ENCODE measurements at places on chromosomes 3 and 15.

GRCh38 chr3:107663266-107663665, 140.5 kb downstream of the BBX start:
- DNase-seq: no peak

GRCh38 chr3:167487556-167487955, 13.7 kb upstream of the SERPINI2 start:
- no peak for DNase-seq

GRCh38 chr3:32837789-32838188, 20.0 kb downstream of the TRIM71 start:
- no peak for DNase-seq

DNA sequence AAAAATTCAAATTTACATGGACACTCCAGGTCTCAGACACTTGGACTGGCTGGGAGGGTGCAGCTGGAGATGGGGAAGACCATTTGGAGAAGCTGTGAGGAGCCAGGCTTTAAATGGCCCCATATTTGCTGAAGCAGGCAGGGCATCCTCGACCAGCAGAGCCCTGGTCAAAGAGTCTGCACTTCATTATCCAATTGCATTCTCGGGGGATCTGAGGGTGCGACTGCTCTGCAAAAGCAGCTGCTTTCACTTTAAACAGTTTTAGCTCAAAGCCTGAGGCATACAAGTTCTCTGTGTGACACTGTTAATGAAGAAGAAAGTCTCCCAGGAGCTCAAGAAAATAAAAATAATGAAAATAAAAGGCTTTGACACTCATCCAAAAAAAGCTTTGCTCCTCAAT, 98.0 kb upstream of the SLC25A36 start:
- DNase-seq: no peak

GRCh38 chr3:172814738-172815137, 64.2 kb downstream of the ECT2 start:
- no peak for DNase-seq

DNA sequence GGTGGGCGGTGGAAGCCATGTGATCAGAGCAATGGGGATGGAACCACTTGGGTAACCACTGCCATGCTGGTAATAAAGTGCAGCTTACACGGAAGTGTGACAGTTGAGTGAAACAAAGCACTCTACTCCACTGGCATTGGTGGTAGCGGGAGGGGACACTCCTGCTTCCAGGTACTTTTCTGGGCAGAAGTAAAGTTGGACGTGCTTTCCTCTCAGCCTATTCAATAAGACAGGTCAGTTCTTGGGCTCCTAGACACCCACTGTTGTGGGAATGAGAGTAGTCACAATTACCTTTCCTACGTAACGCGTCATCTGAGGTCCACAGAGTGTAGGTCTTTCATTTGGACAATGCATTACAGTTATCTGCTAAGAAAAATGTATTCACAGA, 51.7 kb upstream of the CHD2 start:
- DNase-seq: no peak

- DNase-seq: no peak
These were observed 114.1 kb upstream of the CDIN1 start for GRCh38 chr15:36465304-36465703.

GRCh38 chr3:177525987-177526712, 328.9 kb upstream of the TBL1XR1 start:
- DNase-seq: no peak

- no peak for DNase-seq
These were observed 10.8 kb upstream of the RARRES1 start for GRCh38 chr3:158742871-158743663.

DNA sequence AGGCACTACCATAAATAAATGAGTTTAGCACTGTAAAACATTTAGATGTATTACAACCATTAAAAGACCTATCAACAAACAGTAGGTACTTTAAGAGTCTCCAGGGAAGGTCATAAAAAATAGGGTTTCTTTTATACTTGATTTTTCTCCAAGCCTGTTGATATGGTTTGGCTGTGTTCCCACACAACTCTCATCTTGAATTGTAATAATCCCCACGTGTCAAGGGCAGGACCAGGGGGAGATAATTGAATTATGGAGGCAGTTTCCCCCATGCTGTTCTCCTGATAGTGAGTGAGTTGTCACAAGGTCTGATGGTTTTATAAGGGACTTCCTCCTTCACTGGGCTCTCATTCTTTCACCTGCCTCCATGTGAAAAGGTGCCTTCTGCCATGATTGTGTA, 468.9 kb upstream of the UBE2E2 start:
- no peak for DNase-seq

DNA sequence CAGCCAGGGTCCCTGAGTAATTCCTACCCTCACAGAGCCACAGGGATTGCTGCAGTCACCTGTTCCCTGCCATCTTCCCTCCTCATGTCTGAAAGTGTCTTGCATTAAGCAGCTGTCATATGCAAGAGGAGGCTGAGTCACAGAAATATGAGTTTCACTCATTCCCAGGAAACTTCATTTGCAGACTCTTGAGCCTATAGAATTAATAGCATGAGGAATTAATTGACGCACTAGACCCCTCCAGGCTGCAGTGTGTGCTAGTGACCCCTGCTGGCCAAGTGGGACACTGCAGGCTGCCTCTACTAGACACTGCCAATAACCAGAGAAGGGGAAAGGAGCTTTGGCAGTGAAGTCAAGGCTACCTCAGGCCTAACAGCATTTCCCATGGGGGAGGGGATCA, 50.6 kb upstream of the SLC6A1 start:
- DNase-seq: peak; percentile 21

DNA sequence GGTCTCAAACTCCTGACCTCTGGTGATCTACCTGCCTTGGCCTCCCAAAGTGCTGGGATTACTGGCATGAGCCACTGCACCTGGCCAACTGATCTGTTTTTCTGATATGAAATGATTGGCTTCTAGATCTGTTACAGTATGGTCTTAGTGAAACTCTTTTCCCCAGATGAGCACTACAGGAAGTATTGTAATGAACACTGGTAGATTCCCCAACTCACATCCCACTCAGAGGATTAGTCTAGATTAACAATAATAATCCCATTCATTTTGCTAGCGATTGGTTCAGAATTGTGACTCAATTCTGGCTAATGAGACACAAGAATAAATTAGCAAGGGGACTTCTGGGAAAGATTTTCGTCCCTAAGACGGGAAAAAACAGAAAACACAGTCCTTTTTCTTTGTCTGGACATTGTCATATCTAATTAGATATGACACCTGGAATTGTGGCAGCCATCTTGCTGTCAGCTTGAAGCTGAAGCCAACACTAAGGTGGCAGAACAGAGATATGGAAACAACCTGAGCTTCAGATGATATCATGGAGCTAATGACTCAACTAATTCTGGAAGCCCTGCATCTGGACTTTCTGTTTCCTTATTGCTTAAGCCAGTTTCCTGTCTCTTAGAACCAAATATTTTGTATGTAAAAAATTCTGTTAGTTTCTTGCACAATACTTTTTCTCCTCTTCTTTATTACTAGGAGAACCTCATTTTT, 17.4 kb upstream of the NPTN start:
- no peak for DNase-seq

GRCh38 chr15:70406617-70407335, 309.1 kb upstream of the TLE3 start:
- DNase-seq: no peak

DNA sequence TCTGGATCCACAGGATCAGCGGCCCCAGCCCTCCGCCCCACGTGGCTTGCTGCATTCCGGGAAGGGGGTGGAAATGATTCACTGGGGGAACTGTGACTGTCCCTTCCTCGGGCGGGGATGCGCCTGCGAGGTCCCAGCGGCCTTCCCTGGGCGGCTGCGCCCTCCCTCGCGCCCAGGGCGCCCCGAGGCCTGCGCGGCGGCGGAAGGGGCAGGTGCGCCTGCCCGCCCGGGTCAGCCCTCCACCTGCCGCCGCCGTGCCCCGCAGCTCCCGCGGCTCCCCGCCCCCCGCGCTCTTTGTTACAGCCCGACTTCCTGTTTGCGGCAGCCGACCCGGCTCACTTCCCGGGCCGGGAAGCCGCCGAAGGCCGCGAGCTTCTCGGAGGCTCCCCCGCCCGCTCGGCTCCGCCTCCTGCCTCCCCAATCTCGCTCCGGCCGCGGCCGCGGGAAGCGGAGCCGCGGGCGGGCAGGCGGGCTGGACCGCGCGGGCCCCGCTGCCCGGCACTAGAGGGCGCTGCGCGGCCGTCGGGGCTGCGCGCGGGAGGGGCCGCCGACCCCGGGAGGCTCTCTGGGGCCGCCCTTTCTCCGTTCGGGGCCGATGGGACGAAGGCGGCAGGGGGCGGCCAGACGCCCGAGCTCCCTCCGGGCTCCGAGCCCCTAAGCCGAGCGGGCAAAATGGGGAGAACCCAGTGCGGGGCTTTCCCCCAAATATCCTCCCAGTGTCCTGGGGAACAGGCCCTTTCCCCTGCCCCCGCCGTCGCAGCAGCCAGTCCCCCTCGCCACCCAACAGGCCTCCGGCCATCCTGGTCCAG, 11.5 kb upstream of the CHAC1 start:
- peak; percentile 67 for DNase-seq

GRCh38 chr3:190180268-190180667, 59.6 kb upstream of the P3H2 start:
- DNase-seq: no peak

DNA sequence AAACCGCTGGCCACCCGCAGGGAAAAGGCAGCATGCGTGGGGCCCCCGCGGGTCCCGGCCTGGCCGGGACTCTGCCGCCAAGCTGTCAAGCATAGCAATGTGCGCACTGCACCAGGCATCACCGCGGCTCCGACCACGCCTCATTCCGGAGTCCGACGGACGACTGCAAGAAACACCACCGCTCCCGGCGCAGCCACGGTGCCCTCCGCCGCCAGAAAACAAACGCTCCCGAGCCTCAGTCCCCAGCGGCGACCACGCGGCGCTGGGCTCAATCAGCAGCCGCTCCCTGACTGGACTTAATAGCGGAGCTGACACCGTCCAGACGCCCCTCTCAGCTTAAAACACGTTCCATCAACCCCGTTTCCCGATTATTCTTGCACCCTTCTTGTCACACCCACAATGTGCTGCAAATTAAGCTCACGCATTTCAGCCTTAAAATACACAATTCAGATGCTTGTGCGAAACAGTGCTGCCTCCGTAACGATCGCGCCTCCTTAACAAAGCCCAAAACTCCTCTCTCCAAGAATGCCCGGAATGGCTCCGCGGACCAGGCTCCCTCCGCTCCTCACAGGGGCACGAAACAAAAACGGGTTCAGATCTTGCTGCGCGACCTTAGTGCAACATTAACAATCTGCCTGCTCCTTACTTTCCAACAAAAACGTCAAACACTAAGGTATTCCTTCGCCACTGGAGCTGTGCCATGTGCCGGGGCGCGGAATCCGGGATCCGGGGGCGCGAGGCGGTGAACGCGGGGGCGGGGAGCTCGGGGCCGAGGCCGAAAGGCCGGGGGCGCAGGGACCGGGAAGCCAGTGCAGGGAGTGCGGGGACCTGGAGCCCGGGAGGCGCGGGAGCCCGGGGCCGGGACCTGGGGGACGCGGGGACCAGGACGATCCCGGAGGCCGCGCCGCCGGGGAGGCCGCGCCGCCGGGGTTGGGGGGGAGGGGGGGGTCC, 655 bp downstream of the CYFIP1 start:
- DNase-seq: peak; percentile 36

GRCh38 chr15:40150163-40150925, 10.5 kb upstream of the BUB1B start:
- DNase-seq: no peak

- no peak for DNase-seq
These were observed 9.9 kb downstream of the CEP152 start for GRCh38 chr15:48800811-48801455.

GRCh38 chr3:59512066-59512465, 462.2 kb upstream of the CFAP20DC start:
- no peak for DNase-seq

DNA sequence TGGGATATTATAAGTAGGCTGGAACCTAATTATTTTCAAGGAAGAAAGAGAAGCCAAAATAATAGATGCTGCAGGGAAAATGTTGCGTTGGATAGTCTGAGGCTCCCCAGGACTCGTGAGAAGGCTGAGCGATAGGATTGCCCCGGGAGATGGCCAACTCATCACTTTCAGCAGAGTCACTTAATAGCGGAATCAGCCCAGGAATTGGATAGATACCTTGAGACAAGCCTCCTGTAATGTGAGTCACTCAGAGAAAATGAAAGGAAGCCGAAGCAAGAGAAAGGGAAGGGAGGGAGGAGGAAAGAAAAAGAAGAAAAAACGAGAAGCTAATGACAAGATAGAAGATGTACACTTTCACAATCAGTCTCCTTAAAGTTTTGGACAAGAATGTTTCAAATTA, 94.3 kb downstream of the SQOR start:
- no peak for DNase-seq

DNA sequence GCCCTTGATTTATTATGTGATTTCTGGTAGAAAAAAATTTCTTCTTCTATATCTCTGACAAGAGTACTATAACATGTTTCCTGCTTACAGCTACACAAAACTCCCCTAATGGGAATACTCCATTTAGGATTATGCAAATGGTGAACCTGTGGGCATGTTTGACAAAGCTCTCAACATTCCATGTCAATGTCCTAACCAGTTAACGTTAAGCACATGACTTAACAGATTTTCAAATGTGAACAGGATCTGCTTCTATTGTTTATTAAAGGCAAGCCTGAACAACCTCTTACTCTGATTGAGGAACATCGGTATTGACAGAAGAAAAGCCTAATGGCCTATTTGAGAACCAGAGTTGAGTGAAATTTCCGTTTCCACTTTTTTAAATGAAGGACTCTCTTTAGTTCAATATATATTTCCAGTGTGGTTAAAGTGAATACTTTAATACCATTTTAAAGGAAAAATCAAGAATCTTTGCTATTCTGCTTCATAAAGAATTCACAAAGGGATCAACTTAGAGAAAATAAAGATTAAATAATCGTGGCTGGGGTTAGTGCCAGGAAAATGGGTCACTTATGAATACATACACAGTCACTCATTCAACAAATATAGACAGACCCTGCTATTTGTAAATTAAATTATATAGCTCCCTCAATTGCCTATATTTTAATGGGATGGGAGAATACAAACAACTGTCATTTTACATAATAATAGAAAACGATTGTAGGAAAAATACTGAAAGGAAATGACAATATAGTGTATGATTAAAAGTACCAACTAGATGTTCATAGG, 300.3 kb upstream of the CBLB start:
- DNase-seq: no peak

- DNase-seq: no peak
These were observed 164.6 kb upstream of the HES1 start for GRCh38 chr3:193971261-193971751.

DNA sequence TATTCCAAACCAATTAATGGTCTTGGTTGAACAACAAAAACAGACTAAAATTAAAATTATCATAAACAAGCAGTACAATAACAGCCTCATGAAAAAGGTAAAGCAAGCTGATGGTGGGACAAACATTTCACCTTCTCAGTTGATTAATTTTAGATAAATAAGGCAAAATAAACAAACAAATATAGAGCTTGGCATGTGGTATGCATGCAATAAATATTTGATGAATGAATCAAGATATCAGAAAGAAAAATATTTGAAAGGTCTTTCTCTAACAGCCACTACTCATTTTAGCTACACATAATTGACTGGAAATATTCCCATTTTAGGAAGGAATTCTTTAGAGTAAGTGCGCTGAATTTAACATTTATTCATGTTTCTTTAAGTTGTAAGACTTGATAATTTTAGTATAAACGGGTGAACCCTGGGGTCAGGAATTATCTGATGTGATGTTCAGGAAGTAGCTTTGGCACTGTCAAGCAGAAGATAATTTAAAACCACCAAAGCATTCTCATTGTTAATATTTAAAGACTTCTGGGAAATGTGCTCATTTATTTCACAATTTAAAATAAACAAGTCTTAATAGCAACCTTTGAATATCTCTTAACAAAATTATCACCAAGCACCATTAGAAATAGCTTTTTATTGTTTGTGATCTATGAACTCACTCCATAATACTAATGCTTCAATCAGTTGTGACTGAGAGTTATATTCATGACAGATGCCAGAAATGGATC, 372.3 kb upstream of the TGFBR2 start:
- no peak for DNase-seq

- no peak for DNase-seq
These were observed 201.2 kb downstream of the SATB1 start for GRCh38 chr3:18223974-18224373.
